Activated CD4-positive, alpha-beta T cell treated with anti-CD3 and anti-CD28 coated beads, Interleukin-2, amount 50 U/mL, for 48 hours (primary cell): ENCODE measurements at places on chromosomes 4 and X.

DNA sequence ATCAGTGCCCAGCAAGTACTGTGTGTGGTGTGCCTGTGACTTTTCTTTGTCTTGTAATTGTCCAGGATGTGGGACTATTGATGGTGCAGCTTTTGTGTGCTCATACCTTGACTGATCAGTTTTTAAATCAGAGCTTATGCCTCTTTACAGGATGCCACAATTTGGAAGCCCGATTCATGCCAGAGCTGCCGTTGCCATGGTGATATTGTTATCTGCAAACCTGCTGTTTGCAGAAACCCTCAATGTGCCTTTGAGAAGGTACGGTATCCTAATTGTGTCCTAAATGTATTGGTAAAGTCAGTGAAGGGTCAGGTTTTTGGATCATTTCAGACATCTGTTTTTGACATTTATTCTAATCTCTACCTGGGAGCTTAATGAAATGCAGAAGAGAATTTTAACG, 180.2 kb downstream of the FRAS1 start:
- DNase-seq = no peak

GRCh38 chr4:59612235-59612634, 1587.9 kb upstream of the ADGRL3 start:
- no peak for DNase-seq

GRCh38 chr4:130808492-130808891, 1712.5 kb downstream of the C4orf33 start:
- no peak for DNase-seq

- no peak for DNase-seq
Measured at GRCh38 chr4:4572821-4573220, 31.0 kb upstream of the STX18 start.

- peak; percentile 34 for DNase-seq
Measured at GRCh38 chr4:15882675-15883086, 55.9 kb downstream of the FGFBP1 start.

GRCh38 chrX:22163326-22163725, 109.4 kb upstream of the CBLL2 start:
- no peak for DNase-seq

DNA sequence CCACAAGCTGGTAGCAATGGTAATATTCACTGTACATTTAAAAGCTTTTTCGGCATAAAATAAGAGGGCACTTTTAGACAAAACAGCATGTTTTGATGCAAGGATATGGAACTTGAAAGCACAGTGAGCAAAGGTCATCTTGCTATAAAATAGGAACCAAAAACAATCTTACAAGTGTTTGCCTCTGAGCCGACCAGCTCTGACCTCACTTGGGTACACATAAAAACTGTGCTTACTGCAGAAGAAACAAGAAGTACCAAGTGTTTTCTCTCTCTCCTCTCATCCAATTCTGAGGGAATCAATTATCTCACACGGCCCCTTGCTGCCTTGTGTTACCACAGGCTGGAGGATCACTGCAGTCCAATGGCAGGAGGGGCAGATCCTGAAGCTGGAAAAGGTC, 4.8 kb upstream of the IQSEC2 start:
- no peak for DNase-seq

DNA sequence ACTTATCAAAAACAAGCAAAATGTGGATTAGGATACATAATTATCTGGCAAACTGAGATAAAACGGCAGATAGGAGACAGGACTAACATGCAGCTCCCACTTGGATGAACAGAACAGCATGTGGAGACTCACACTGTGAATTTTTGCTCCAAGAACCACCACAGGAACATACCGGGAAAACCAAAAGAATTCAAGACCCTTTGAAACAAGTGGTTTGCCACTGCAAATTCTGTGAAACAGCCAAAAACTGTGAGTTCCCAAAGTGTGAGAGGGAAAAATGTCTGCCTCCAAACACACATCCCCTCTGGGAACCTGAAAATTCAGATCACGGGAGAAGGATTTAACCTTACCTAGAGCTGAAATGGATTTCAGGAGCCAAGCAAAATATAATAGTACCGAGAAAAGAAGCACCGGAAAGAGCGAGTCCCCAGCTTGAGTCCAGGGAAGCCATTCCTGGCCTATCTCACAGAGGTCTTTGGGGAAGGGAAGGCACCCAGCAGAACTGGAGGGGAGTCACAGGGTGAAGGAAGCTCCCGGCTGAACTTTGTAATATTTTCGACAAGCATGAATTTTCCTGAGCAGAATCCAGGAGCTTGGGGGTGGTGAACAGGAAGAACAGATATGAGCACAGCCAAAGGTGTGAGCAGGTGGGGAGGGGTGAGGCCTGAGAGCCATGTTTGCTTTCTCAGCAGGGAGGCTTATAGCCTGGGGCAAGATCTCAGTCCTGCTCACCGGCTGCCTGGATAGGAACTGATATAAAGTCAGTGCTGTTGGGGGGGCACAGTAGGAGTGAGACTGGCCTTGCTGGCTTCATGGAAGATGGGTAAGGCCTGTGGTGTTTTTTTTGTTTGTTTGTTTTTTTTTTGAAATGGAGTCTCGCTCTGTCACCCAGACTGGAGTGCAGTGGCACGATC, 23.9 kb downstream of the MANBA start:
- no peak for DNase-seq

- no peak for DNase-seq
Measured at GRCh38 chr4:79528241-79528706, 120.2 kb upstream of the GK2 start.

- no peak for DNase-seq
Measured at GRCh38 chrX:106802063-106802387, 448 bp upstream of the TBC1D8B start.

DNA sequence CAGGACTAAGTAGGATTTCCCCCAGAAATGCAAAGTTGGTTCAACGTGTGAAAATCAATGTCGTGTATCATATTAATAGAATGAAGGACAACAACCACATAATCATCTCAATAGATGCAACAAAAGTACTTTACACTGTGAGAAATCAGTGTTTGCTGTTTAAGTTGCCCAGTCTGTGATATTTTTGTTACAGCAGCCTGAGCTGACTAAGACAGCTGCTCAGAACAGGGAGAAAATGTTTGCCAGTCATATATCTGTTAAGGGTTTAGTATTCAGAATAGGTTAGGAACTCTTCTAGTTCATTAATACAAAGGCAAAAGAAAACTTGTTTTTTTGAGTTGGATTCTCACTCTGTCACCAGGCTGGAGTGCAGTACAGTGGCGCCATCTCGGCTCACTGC, 12.5 kb downstream of the MAEA start:
- DNase-seq = no peak

- no peak for DNase-seq
Measured at GRCh38 chrX:153905481-153906095, 1.1 kb downstream of the AVPR2 start.

DNA sequence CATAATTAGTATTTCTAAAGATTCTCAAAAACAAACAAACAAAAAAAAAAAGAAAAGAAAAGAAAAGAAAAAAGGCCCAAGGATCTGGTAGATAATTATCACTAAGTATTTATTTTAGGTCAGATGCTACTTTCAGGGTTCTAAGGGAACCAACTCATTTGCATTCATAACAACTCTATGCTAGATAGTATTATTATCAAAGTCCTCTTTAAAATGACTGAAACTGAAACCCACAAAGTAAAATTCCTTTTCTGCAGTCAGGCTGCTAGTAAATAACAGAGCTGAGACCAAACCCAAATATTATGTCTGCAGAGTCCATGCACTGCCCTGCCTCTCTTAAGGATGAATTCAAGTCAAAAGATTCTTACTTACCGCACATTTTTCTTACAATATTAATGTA, 38.3 kb upstream of the MAPK10 start:
- DNase-seq = no peak
